A549 treated with Mapracorat at 1 μM for 4 hours (cell line): ENCODE measurements at places on chromosomes 2 and 18. TPM values are rescaled to one million over a fixed set of nuclear protein-coding genes. Genes with fewer than 3 reads are reported as not detected.

The SLC30A3 gene
- total RNA-seq = 2.1 to 4.0 TPM (median 3.3 TPM) in 5 replicates

The NAT8 gene
- not detected in 5 replicates for total RNA-seq

The SLC4A5 gene
- total RNA-seq = 0.07 to 0.41 TPM (median 0.36 TPM) in 5 replicates

The GKN1 gene
- 0.30 to 1.00 TPM (median 0.56 TPM) in 5 replicates for total RNA-seq

The FAHD2B gene
- total RNA-seq = 10.2 to 12.0 TPM (median 11.6 TPM) in 5 replicates

The FSHR gene
- not detected in 5 replicates for total RNA-seq

The CYB5A gene
- 123 to 145 TPM (median 131 TPM) in 5 replicates for total RNA-seq

The STPG4 gene
- not detected in 5 replicates for total RNA-seq

The BOLL gene
- total RNA-seq = not detected in 5 replicates

The METTL5 gene
- 65.6 to 98.2 TPM (median 69.9 TPM) in 5 replicates for total RNA-seq

The LYPD1 gene
- total RNA-seq = 14.4 to 19.1 TPM (median 15.2 TPM) in 5 replicates
